ENCODE measurements at places on chromosomes 6 and 20.
A peak's percentile ranks its signal among the peaks of the same experiment; 100 is the strongest.

DNA sequence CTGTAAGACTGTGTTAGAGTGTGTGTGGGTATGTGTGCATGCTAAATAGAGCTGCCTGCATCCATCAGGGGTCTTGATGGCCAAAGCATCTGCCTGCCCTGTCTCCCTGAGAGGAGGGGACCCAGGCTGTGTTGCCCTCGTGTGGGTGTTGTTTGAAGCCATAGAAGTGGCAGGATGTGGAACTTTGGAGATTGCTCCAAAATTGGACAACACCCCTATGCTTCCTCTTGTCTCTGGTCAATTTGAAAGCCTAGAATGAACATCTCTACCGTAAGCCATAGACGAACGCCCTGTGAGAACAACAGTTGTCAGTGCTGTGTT, 82.6 kb downstream of the ASXL1 start:
- no peak for DNase-seq

- DNase-seq = no peak
Measured at GRCh38 chr6:45502456-45502855, 124.7 kb upstream of the SUPT3H start.

DNA sequence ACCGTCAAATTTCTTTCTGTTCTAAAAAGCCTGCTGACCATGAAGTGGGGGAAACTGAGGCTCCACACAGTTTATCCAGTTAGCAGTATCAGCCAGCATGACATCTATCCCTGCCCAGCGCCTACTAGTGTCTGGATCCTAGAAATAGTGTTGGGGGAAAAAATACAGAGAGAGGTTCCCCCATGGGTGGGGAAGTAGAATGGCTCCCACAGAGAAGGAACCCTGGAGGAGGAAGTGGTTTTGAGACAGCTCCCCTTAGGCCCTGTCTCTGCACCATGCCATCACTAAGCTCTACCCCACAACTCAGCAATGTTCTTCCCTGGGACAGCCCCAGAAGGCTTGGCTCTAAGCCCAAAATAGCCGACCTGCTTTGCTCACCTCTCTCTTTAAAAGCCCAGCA, 153.4 kb downstream of the MBOAT1 start:
- no peak for DNase-seq

DNA sequence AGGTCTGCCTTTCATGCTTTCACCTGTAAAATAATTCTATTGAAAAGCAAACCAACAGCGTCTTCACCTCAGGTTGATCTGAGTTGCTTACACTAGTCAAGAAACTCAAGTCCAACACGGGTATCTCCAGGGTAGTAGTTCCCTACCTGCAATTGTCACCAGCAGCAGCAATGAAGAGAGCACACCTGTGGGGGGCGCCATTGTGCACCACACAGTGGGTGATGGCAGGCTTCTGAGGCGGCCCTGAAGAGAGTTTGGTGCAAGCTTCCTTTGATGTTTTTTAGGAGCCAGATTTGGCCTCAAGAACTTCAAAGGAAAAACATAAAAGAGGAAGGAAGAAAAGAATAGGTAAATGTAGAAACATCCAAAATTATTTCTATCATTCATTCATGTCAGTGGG, 45.1 kb downstream of the KIAA0319 start:
- DNase-seq = no peak

- no peak for DNase-seq
Measured at GRCh38 chr6:96152114-96152708, 136.4 kb downstream of the FUT9 start.

DNA sequence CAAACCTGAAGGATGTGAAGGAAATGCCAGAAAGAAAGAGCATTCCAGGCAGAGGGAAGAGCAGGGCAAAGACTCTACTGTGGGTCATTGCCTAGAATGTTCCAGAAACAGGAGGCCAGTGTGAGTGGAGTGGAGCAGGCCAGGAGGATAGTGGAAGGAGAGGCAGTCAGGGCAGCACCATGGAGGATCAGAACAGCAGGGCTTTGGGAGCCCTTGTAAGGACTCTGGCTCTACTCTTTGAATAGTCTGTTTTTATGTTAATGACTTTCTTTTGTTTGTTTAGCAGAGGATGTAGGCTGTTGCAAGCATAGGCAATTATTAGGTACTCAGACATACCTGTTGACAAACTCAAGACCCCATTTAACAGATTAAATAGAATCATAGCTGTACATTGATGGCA, 23.6 kb upstream of the FBXL4 start:
- no peak for DNase-seq

DNA sequence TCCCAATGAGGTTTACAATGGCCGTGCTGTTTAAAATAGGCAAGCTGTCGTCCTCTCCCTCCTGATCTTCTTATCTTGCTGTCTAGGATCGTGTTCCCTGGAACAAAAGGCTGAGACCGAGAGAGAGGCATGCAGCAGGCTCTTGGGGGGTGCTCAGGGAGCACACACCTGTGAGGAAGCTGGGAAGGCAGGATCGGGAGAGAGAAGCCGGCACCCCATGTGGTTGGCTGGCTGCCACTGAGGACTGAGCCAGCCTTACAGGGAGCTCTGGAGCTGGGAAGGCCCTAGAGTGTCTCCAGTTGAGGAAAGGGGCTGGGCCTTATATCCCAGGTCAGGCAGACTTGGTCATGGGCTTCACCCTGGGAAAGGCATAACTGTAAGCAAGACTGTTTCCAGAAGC, 184.2 kb downstream of the LY86 start:
- no peak for DNase-seq

DNA sequence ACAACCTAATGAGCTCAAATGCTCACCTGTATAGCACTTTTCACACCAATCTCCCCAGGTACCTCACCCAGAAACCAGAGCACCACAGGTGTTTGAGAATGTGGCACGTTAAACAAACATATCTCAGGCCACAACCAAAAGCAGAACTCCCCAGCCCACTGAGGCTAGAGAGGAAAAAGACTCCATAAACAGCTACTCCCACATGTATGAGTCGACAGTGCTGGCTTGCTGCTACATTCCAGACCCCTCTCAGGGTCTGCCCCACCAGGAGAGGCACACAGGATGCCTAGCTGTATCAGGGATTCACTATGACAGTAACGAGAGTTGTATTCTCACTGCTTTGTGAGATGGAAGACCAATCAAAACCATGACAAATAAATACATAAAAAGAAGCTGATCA, 242.6 kb upstream of the ARID1B start:
- DNase-seq = no peak

DNA sequence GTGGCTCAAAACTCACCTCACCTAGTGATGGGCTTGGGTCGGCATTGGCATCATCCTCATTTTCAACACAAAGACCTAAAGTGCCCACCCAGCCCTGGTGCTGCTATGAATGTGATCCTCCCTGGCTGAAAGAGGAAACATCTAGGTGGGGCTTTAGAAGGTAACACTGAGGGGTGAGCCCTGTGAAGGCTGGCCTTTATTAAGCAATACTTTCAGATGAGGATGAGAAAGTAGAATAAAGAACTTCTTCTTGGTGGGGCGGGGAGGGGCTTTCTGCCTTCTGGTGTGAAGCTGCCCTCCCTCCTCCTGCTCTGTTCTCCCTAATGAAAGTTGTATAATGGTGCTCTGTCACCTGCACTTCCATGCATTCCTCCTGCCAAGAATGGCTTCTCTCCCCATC, 133.0 kb upstream of the TRAF3IP2 start:
- DNase-seq = no peak

GRCh38 chr20:57570145-57570850, 9.4 kb downstream of the PCK1 start:
- no peak for DNase-seq

DNA sequence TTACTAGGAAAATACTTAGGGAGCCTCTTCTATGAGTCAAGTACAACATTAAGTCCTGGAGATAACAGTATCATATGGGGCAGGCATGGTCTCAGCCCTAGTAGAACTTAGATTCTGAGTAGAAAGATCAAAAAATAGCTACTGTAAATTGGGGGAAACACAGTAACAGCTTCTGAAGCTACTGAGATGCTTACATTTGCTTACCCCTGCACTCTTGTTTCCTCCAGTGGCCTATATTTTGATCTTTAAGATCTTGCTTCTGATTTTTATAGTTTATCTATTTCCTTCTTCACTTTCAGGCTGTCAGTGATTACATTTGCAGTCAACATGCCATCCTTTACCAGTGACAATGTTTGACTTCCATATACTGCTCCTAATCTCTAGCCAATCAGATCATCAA, 35.3 kb downstream of the HIVEP2 start:
- DNase-seq = no peak

DNA sequence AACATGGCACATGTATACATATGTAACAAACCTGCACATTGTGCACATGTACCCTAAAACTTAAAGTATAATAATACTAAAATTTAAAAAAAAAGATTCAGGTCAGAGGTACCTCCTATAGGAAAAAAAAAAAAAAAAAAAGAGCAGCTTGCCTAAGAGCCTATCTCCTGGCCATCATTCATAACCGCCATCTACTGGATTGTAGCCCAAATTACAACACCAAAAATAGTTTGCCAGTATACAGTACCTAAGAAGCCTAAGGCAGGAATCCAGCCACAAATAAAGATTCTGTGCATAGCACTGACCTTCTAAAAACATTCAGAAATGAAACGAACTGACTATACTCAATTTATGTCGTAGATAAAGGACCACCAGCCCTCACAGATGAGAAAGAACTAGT, 438.4 kb upstream of the ADGRB3 start:
- DNase-seq = no peak

GRCh38 chr6:168440520-168441433, at the start of gene SMOC2:
TSS of gene SMOC2 (plus strand) at chr6:168441184. CDS start at chr6:168441371, 187 bp downstream.
- DNase-seq = no peak

GRCh38 chr6:135703621-135704020, 147.9 kb upstream of the PDE7B start:
- DNase-seq = no peak

- no peak for DNase-seq
Measured at GRCh38 chr6:33927112-33927511, 123.3 kb upstream of the MLN start.

DNA sequence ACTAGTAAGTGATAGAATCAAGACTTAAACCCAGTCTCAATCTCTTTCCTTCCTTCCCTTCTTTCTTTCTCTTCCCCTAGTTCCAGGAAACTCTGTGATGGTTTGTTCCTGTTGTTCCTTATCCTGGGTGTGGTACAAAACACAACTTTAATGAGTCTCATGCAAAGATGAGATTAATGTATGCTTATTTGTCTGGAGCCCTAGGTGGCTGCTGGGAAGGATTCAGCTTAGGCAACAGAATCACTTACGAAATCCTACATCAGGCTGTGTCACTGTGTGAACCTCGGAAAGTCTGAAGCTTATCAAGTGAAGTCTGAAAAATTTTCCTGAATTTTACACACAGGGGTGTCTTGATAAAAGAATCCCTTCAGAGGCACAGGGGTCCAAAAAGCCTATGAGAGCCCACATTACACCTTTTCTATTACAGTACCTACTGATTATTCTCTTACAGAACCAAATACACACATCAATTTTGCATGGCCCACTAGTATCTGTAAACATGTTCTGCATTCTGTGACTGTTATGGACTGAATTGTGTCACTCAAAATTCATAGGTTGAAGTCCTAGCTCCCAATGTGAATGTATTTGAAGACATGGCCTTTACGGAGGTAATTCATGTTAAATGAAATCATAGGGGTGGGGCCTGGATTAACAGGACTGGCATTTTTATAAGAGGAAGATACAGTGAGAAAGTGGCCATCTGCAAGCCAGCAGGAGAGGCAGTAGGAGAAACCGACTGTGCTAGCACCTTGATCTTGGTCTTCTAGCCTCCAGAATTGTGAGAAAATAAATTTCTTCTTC, 144.7 kb downstream of the MYB start:
- DNase-seq = no peak

GRCh38 chr20:21395666-21396598, 1.4 kb downstream of the NKX2-4 start:
- no peak for DNase-seq

- no peak for DNase-seq
Measured at GRCh38 chr6:14817074-14817473, 428.8 kb upstream of the JARID2 start.

DNA sequence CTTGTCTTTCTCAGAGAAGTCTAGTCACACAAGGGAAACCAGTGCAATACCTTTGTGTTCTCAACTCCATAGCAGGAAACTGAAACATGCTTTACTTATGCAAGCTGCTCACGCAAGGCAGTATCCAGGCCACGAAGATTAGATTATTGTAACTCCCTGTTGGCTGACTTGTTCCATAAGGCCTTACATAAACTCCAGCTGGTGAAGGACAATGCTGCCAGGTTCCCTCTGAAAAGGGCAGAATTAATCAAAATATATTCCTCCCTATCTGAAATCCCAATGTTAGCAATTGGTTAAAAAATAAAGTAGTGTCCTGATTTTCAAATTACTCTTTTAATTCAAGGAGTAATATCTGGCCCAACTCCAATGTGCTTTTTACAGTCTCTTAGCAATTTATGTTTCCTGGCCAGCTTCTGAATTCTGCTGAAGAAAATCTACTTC, 966.6 kb downstream of the HACE1 start:
- DNase-seq = no peak

DNA sequence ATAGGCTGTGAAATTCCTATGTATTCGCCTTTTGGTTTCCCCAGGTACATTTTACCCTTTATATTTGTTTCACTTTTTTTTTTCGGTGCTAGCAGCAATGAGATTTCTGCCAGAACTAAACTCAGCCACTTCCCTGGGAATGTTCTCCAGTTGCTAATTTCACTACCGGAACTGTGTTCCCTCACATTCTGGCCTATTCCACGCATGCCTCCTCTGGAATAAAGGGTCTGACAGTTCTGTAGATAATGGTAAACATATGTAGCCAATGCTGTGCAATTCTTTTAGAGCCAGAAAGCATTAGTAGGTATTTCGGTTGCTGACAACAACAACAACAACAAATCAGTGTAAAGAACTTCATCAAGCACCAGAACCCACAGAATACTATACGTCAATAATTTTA, 96.1 kb upstream of the TBX18 start:
- DNase-seq = no peak

GRCh38 chr6:132199343-132199742, 201.9 kb downstream of the MOXD1 start:
- peak; percentile 84 for DNase-seq

- DNase-seq = no peak
Measured at GRCh38 chr6:157693867-157694266, 129.2 kb upstream of the SNX9 start.

GRCh38 chr6:157187182-157188083, 135.9 kb downstream of the TMEM242 start:
- DNase-seq = no peak

DNA sequence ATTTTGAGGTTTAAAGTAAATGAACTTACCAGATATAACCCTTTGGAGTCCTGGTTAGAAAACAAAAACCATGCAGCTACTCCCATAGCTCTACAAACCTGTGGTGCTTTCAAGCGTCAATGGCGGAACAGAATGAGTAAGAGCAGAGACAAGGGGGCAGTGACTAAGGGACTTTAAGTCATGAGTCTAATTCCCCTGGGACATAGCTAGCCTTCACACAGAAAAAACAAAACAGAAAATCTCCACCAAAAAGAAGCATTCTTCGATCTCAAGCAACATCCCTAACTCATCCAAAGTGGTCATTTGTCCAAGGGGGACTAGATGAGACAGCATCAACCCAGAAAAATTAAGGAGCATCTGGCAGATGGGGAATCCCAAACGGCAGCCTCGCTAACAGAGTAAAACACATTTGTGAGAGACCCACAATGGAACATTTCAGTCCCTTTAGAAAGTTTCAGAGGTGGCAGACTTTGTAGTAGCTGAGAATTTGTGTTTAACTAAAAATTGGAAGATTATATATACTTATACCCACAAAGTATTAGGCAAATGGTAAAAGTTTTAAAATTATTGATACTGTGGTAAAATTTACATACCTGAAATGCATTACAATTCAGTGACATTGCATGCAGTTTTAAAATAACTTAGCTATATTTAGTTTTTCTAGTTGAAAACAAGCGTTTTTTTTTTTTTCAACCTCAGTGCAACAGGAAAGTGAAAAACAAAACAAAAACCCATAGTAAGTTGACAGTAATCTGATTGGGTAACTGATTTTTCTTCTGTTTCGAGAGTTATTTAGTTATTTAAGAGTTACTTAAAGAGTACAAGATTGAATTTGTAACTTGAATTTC, 67.5 kb downstream of the KCNQ5 start:
- DNase-seq = peak; percentile 22
